ENCODE measurements at places on chromosomes 5 and 9.

- DNase-seq: no peak
These were observed 380.7 kb downstream of the IRX2 start for GRCh38 chr5:2370626-2371418.

- DNase-seq: no peak
These were observed 24.9 kb downstream of the SHB start for GRCh38 chr9:38043931-38044623.

DNA sequence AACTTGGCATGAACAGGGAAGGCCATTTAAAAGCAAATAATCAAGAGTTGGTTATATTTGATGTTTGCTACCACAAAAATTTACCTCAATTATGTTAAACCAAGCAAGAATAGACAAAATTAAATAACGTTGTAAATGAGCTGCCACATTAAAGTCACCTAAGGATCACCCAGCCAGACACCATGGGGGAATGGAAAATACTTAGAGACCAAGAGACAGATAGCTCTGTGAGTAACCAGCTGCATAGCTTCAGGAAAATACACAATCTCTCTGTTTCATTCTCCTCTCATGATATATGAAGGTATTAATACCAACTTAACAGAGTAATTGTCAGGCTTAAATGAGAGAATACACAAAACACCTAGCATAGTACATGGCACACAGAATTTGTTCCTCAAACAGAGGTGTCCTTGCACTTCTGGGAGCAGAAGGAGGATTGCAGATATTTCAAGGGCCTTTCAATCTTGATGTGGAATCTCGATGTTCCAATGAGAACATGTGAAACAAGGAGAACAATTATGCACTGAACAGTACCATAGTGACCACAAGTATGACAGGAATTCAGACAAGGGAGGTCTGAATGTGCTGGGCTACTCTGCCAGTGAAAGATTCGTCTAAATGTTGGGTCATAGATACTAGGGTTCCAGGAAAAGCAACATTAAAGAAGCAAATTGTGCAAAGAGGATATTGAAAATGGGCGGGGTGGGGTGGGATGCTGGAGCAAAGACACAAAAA is 18.6 kb downstream of the JAKMIP2 start:
- no peak for DNase-seq

- DNase-seq: no peak
These were observed 109.9 kb downstream of the CACNA1B start for GRCh38 chr9:137987244-137988030.

GRCh38 chr5:64312491-64312890 is 146.8 kb downstream of the RNF180 start:
- no peak for DNase-seq

- DNase-seq: no peak
These were observed 39.4 kb upstream of the BARX1 start for GRCh38 chr9:93994545-93994944.

GRCh38 chr9:77750284-77750683 is 102.2 kb upstream of the GNA14 start:
- DNase-seq: no peak

GRCh38 chr5:14908172-14908571 is 36.6 kb upstream of the ANKH start:
- no peak for DNase-seq

DNA sequence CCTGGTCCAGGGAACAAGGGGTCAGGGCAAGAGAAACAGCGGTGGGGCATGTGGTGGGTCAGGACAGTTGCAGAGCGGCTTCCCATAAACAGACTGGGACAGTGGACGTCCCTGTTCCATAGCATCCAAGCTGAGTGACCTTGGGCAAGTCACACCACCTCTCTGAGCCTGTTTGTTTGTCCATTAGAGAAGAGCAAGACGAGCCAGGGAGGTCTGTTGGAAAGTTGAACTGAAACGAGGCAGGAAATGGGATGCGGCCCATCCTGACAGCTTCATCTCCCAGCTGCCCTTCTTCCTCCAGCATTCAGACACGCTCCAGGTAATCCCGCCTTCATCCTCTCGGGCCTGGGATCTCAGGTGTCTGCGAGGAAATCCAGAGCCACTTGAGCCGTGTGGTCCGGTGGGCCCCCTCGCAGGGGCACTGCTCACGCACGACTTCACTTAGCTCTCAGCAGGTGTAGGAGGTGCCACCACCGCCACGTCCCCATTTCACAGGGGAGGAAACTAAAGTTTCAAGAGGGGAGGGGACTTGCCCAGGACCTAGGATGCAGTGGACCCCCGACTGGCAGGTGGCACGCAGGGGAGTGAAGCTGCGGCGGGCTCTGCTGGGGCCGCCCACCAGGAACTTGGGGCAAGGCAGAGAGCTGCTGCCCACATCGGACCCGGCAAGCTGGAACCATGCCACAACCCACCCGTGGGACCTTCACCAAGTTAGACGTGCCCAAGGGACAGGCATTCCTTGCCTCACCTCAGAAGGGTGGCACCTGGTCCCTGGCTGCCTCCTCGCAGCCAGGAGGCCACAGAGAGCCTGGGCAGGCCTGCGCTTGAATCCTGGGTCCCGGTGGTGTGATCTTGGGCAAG is 13.0 kb downstream of the PTGES2 start:
- no peak for DNase-seq

GRCh38 chr5:80921026-80921425 is 39.1 kb upstream of the RASGRF2 start:
- DNase-seq: no peak

GRCh38 chr5:180423598-180423997 is 70.5 kb upstream of the GFPT2 start:
- no peak for DNase-seq

DNA sequence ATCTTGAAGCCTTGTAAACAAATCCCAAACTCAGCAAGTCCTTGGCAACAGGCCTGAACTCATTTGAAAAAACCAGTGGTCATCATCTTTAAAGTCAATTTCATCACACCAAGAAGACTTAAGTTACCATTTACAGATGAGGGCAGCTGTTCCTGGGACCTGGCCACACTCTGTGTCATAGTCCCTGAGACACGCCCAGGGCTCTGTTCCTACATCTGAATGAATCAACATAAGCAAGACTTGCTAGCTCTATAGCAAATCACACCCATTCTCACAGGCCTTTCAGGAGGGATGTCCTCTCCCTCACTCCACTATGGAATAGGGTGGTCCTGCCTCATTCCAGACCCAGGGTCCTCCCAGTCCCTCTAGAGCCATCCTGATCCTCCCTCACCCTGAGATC is 142.8 kb downstream of the NSG2 start:
- no peak for DNase-seq

- no peak for DNase-seq
These were observed 86.2 kb upstream of the IL12B start for GRCh38 chr5:159416438-159416837.

GRCh38 chr9:70835323-70835722 is 286.1 kb downstream of the TRPM3 start:
- DNase-seq: no peak

- DNase-seq: no peak
These were observed 5.0 kb downstream of the STC2 start for GRCh38 chr5:173323106-173323798.

DNA sequence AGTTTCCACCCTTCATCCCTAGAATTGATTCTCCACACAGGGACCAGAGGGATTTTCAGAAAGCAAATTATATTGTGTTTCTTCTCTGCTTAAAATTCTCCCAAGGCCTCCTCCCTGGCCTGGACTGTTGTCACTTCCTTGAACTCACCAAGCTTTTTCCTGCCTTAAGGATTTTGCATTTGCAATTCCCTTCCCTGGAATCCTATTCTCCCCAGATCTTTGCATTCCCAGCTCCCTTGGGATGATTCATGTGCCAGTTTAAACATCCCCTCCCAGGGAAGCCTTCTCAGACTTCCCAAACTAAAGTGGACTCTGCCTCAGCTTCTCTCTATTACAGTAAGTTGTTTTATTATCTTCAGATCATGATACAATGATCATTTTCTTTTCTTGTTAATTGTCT is 35.2 kb upstream of the PDE8B start:
- no peak for DNase-seq

DNA sequence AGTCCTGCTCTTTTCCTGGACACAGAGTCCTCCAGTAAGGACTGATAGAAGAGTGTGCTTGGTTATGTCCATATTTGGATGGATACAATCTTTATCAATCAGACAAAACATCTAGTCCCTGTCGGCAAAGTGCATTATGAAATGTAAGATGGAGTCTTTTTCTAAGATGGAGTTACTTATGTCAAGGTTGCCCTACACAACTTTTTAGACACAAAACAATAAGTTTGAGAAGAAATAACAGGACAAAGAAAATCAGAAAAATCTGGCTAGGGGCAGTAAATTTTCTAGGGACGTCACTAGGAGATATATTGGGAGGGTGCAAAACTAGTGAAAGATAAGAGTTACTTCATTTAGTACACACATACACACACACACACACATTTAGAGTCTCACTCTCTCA is 23.3 kb upstream of the SUB1 start:
- no peak for DNase-seq

- DNase-seq: no peak
These were observed 555.3 kb upstream of the ZNF462 start for GRCh38 chr9:106307670-106308069.

GRCh38 chr5:97923496-97923895 is 740.4 kb upstream of the RIOK2 start:
- no peak for DNase-seq

DNA sequence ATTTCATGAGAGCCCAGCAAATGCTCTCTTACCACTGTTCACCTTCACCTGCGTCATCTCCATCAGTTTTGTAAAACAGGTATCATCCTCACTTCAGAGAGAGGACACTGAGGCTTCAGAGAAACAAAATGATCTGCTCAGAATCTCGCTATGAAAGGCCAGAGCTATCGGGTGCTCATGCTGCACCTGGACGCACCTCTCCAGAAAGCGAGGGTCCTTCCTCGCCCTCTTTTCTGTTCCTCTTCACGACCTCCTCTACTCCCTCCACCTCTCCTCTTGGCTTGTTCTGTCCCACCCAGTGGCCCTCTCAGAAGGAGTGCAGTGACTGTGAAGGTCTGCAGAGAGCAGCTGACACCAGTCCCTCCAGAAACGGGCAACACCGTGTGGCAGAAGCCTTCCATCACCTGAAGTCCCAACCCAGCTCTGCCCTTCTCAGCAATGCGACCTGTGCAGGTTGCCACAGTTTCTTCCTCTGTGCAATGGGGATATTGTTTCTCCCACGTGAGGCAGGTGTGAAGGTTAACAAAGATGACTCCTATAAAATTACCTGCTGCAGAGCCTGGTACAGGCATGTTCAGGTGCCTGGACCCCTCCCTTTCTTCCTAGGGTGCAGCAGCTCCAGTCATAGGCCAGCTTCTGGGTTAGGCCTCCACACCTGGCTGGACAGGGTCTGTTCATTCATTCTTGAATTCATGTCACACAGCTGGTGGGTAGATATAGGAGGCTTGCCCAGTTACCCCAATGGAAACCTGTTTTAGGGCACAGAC is 45.3 kb upstream of the ANGPTL2 start:
- no peak for DNase-seq
